ENCODE measurements at places on chromosomes 6 and 20. TPM values are rescaled to one million over a fixed set of nuclear protein-coding genes. Genes with fewer than 3 reads are reported as not detected.

CTCFL gene
- not detected for total RNA-seq

TMEM244 gene
- not detected for total RNA-seq

GABRR1 gene
- total RNA-seq: not detected

RTN4IP1 gene
- 8.2 TPM for total RNA-seq

ANKRD66 gene
- not detected for total RNA-seq

LTB gene
- not detected for total RNA-seq

FAM50B gene
- total RNA-seq: 6.0 TPM

RIPK1 gene
- 25.4 TPM for total RNA-seq

GINS1 gene
- total RNA-seq: 7.4 TPM

CDH4 gene
- total RNA-seq: 1.3 TPM

DNA sequence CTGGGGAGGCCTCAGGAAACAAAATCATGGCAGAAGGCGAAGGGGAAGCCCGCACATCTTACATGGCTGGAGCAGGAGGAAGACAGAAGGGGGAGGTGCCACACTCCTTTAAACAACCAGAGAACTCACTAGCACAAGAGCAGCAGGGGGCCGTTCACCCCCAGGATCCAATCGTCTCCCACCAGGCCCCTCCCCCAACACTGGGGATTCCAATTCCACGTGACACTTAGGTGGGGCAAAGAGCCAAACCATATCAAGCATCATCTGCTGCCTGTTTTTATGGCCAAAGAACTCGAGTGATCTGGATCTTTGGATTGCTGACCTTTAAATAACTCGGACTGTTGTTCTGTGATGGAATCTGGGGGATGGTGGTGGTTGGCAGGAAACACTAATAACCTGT is 28.0 kb downstream of the PNLDC1 start:
- no peak for DNase-seq

GRCh38 chr6:128186729-128187128 is 285.9 kb upstream of the THEMIS start:
- DNase-seq: no peak

DNA sequence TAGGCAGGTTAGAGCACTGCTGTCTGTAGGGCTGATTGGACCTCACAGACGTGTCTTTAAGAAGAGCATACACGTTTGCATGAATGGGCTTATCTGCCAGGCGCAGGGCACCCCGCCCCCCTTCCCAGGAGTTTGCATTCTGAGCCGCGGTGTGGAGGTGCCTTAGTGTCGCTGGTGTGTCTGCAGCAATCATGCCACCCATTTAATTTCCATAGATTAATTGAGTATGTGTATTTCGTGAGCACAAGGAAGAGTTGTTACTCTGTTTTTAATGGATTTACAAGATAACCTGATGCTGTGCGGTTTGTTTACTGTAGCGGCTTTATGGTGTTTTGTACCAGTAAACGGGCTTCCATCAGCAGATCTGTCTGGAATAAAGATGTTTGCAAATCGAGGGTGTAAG is 107.7 kb downstream of the ZDHHC14 start:
- peak; percentile 4 for DNase-seq

DNA sequence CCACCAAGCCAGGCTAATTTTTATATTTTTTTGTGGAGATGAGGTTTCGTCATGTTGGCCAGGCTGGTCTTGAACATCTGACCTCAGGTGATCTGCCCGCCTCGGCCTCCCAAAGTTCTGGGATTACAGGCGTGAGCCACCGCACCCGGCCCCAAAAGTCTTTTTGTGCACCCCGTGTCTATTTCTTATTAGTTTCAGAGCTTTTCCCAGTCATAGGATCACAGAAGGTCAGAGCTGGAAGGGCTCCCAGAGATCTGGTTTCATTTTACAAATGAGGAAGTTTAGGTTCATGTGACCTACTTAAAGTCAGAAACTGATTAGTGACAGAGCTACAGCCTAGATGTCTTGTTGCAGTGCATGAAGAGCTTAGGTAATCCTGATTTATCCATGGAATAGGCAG is 1.6 kb upstream of the OGFRL1 start:
- DNase-seq: peak; percentile 71

- no peak for DNase-seq
Observed at GRCh38 chr20:38836991-38837390, 31.5 kb downstream of the PPP1R16B start.

DNA sequence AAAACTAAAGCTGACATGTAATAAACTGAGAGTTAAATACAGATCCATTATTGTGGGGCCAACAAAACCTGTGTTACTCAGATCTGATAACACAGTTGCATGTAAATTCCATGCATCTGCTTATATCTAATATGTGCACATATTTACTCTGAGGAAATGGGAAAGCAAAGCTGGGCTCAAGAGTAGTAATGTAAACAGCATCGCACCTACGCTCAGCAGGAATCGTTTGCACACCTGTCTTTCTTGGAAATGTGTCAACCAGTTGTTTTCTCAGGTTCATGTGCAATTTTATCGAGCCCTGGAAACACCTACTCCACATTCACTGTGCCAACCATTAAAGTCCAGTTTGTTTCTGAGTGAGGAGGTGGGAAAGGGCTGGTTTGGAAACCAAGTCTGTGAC is 80.3 kb upstream of the CNKSR3 start:
- DNase-seq: no peak

DNA sequence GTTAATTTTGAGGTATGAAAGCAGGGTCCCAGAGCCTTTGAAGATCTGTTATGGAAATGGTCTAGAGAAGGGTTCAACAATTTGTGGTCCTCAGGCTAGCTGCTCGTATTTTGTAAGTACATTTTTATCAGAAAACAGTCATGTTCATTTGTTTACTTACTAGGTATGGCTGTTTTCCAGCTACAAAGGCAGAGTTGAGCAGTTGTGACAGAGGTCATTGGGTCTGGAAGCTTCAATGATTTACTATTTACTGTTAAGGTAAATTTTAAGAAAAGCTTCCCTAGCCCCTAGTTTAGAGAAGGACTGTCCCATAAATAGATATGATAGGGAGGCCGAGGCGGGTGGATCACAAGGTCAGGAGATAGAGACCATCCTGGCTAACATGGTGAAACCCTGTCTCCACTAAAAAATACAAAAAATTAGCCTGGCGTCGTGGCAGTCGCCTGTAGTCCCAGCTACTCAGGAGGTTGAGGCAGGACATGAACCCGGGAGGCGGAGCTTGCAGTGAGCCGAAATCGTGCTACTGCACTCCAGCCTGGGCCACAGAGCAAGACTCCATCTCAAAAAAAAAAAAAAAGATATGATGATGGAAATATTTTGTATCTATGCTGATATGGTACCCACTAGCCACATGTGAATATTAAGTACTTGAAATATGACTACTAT is 538.4 kb upstream of the CITED2 start:
- peak; percentile 44 for DNase-seq

DNA sequence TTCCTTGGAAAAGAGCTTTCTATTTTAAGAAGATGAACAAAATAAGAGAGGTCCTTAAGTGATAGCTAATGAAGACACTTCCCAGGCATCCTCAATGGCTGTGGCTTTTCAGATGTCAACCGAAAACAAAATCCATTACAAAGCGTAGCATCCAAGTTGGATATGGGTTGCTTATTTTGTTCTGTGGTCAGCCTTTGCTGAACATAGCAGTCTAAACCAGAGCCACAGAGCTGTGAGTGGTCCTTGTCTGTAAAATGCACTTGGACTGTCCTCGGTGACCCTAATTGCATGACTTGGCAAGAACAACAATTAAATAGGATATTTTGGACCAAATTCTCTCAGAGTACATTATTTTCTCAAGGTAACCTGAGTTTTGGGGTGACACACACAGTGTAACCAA is 10.4 kb upstream of the BFSP1 start:
- DNase-seq: no peak

DNA sequence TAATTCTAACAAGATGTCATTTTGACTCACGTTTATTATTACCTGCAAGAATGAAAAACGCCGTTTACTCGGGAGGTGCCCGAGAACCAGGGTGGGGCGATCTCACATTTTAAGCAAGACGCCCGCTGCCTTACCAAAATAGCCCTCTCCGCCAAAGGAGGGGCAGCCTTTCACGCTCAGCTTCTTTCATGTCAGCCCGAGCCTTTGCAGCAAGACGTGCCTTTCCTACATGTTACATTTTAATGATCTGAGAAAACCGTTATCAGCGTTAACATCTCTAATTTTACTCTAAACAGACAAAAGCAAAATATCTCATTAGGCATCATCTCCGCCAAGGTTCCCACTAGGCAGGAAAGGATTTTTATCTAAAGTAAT is 2.0 kb downstream of the BACH2 start:
- no peak for DNase-seq

DNA sequence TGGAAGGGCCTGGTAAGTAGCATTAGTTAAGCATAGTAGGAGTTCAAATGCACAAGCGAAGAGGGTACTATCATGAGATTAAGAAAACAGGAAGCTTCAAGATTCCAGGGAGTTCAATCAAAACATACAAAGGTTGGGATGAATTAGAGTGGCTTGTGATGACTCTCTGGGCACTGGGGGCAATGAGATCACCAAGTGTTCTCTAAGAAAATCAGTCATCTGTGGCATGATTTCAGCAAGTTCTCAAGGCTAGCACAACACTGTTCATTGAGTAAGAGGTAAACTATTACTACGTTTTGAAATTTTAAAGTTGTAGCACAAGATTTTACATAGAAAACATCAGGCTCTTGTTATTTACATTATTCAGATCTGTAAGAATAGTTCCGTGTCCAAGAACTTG is 139.7 kb upstream of the FLRT3 start:
- DNase-seq: peak; percentile 10

GRCh38 chr6:47439348-47439668 is 38.3 kb upstream of the CD2AP start:
- no peak for DNase-seq
